ENCODE measurements at places on chromosomes 6 and 20.
A peak's percentile ranks its signal among the peaks of the same experiment; 100 is the strongest.

DNA sequence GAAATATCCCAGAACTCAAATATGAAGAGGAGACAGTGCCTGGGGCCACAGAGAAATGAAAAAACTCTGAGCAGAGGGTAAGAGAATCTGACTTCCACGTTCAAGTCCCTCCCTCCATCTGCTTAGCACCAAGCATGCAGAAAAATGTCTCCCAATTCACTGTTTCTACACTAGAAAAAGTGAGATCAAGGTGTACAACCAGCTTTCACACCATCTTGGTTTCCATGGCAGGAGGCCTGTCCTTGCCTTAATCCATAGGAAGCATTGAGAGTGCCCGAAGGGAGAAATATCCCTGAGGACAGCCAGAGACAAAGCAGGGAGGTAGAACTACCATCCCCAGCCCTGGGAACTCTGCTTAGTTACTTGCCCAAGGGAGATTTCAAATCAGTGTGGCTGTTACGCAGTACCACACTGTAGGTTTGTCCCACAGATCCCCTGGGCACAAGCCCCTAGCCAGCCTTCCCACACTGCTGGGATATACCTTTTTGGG, 82.9 kb downstream of the SCML4 start:
- DNase-seq: no peak

- no peak for DNase-seq
These were observed 32.6 kb upstream of the NRSN1 start for GRCh38 chr6:24093381-24093780.

DNA sequence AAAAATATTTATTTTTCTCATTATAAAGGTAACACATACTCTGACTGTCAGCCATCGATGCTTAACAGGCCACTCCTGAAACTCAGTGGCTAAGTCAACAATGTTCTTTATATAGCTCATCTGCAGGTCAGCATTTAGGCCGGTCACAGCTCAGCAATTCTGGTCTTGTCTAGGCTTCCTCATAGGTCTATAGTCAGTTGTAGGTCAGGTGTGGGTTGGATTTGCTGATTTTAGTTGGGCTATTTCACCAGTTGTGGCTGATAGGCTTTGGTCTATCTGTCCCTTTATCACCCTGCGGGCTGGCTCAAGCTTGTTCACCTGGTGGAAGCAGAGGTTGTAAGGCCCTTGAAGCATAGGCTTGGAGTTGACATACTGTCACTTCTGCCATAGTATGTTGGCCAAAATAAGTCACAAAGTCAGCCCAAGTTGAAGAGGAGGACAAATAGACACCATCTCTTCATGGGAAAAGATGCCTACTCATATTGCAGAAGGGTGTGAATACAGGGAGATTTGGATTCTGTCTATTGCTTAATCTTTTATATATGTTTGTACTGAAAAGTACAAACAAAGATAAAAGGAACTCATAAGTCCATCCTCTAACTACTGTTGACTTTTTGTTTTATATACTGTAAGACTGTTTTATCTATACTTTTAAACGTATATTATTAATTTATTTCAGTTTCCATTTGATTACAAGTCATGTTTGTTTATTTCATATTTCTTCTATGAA, 75.0 kb downstream of the BCKDHB start:
- DNase-seq: no peak

DNA sequence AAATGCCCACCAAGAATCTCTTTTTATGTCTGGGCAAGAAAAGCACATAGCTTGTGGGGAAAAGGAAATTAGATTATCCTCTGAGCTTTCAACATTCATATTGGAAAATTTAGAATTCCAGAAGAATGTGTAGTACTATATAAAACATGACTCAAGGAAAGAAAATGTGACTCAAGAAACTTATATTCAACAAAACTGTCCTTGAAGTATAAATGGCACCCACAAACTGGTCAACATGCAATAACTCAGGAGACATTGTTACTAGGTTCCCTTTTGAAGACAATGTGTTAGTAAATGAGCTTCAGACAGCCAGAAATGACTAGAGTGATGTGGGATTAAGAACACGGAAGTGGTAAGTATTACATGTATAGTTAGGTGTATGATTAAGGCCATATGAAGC, 26.1 kb upstream of the TINAG start:
- DNase-seq: peak; percentile 14

GRCh38 chr6:31128093-31128676, 7.9 kb upstream of the CDSN start:
- peak; percentile 63 for DNase-seq

- peak; percentile 49 for DNase-seq
These were observed 9.2 kb upstream of the TBX18 start for GRCh38 chr6:84773431-84774156.

- peak; percentile 42 for DNase-seq
These were observed 118.3 kb downstream of the RALGAPA2 start for GRCh38 chr20:20594171-20594530.

DNA sequence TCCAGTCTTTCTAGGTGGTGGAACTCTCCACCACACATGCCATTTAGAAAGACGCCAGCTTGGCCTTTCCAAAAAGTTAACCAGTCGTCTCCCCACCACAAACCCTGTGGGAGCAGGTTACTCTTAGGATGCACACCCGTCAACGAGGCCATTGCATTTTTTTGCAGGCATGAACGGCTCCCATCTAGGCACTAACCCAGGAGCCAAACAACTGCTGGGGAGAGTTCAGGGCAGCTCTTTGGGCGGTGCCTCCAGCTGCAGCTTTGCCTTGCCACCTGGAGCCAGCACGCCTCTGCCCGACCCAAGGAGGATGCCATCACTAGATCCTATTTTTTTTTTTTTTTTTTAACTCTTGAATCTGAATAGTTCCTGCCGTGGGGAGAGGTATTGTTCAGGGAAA, 39.9 kb downstream of the TBC1D7 start:
- no peak for DNase-seq

DNA sequence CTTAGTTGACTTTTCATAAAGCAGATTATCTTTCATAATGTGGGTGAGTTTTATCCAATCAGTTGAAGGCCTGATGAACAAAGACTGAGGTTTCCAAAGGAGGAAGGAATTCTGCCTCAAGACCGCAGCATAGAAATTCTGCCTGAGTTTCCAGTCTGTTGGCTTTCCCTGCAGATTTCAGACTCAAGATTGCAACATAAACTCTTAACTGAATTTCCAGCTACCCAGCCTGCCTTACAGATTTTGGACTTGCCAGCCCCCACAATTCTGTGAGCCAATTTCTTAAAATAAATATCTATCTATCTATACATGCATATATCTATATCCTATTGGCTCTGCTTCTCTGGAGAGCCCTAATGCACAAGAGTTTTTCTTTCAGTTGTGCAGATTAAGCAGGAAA, 57.3 kb upstream of the SMLR1 start:
- peak; percentile 14 for DNase-seq

DNA sequence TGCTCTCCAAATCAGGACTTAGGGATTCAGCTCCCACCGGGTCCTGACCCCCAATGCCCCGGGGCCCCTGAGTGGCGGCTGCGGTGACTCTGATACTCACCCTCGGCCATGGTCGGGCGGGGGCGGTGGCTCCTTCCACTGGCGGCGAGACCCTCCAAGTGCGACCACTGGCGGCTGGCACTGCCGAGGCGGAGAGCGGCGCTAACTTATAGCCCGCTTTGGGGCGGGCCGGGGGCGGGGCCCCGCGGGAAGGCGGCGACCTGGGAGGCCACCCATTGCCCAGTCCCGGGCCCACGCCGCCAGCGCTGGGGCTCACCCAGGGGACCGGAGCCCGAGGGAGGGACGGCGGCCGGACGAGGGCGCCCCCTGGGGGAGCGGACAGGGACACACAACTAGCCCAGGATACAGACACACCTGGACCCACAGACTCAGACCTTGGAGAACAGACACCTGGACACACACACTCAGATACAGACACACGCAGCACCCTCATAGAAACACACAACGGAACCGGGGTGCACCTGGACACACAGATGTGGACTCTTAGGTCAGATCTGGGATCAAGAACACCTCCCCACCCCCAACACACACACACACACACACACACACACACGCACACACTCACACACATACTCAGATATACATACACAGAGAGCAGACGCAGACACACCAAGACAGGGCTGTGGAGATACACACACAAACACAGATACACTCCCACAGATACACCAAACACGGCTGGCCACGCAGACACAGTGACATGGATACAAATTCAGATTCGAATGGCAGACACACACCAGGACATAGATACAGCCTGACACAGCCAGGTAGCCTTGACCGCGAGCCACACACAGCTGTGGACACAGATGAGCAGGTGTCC, at the start of gene TGM2:
Gene TGM2 (minus strand): TSS at position 182 of the 877 bp plus-strand sequence. CDS start 72 bp downstream, at position 110.
- peak; percentile 79 for DNase-seq

- DNase-seq: no peak
These were observed 28.4 kb downstream of the LHFPL5 start for GRCh38 chr6:35833536-35833935.

DNA sequence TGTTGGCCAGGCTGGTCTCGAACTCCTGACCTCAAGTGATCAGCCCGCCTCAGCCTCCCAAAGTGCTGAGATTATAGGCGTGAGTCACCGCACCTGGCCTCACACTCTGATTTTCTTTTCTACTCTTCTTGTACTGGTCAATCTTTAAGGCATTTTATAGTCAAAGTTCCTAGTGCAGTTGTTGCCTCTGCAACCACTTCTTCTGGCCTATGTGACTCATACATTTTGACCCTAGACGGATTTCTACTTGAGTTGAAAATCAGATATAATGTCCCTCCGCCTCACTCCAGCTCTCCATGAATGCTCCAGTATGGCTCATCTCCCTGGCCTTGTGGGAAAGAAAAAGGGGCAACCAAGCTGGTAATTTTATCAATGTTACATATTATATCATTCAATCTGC, 42.4 kb downstream of the TNFRSF21 start:
- DNase-seq: no peak

GRCh38 chr20:9246731-9247130, 177.8 kb downstream of the PLCB4 start:
- no peak for DNase-seq

Data from AG20443 (cell line).